Choroid plexus epithelial cell (primary cell): ENCODE measurements at places on chromosomes 12 and 14.

GRCh38 chr12:9221483-9221882 is 13.3 kb upstream of the PZP start:
- no peak for DNase-seq

DNA sequence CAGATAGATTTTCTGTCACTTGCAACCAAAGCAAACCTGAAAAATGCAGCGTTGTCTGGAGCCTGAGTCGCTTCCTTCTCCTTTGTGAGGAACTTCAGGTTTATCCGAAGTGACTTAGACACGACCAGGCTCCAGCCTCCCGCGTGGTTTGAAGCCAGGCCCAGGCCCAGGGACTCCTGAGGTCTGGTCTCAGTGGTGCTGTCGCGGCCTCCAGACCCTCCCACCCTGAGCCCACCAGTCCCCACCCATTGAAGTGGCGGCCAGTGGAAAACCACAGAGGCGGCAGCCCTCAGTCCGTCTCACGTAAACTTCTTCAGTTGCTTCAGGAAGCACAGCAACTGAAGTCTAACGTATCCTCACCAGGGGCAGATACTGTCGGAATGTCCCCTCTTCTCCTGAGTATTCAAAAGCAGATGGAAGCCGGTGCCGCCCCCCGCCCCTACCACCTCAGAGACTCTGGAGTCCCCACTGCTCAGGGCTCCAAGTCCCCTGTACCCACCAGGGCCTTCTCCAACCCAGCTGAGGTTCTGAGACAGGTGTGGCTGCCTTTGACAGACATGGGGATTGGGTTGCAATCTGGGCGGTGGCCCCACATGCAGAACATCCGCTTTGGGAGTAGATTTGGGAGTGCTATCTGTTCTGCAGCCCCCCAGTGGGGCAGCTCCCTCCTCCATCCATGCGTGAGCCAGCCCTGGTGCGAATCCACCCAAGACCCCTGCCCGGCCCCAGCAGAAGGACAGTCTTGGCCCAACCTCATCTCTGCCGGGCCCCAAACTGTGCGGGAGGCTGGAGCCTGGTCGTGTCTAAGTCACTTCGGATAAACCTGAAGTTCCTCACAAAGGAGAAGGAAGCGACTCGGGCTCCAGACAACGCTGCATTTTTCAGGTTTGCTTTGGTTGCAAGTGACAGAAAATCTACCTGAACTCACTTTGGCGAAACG is 26.6 kb upstream of the GALNT9 start:
- no peak for DNase-seq

GRCh38 chr14:104239185-104239775 is 100.9 kb downstream of the KIF26A start:
- DNase-seq = no peak

DNA sequence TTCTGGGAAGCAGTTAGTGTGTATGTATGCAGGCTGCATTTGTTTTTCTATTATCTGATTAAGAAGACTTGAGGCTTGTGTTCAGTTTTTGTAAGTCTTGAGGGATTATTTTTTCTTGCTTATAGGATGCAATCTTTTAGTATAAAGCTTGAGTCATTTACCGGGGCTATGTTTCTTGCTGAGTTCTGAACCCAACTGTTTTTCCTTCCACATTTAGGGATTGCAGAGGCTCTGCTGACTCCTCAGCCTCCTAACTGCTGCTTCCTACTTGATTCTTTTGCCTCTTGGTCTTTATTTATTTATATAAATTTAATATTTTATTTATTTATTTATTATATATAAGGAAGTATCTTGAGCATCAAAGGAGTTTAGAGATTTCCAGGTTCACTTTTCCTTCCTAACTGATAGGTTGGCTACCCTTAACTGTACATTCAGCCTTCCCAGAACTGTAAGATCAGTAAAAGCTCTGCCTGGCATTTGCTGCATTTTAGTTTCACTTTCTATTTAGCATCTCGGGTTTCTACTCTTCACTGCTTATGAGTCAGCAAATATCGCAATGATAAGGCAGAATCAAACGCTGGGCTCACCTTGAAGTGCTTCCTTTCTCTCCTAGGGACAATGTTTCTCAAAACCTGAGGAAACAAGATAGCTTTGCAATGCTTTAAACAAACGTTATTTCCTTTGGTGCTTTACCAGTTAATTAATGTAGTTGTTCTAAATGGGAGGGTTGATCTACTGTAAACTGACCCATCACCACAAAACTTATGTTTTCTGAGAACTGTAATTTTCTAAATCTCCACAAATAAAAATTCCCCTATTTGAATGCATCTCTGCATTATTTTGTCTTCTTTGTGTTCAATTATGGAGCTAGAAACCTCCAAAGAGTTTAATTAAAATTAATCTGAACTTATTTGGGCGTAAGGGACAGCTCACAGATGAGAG is 1183.7 kb upstream of the TMEM132C start:
- DNase-seq = peak; percentile 87

DNA sequence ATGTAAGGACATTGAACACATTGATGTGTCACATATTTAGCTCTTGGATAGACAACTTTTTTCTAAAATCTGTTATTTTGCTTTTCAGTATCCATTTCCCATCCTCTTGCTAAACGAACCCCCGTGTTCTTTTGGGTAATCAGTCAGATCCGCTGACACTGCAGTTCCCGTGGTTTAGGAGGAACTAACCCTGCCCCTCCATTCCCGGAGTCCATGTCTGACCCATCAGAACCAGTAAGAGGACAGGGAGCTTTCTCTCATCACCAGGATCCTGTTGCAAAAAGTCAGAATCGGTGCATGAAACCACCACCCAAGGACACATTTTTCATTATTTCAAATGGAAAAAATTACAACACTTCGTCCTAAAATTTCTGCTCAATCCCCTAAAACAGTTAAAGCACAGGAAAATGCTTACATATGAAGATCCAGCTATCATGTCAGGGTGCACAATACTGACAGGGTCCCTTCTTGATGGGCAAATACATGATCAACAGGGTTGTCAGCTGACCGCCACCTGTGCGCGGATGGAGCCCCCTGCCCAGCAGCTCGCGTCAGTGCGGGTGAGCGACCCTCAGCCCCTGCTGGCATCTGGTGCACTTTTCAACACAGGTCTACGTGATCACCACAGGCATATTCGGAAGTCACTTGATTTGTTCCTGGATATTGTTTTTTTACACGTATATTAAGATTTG is 276.8 kb downstream of the ADGRD1 start:
- no peak for DNase-seq

- DNase-seq = no peak
Observed at GRCh38 chr14:98724734-98725133, 547.3 kb downstream of the BCL11B start.

GRCh38 chr12:117236456-117237001 is 46.3 kb upstream of the FBXO21 start:
- DNase-seq = peak; percentile 53
